NCI-H2081 treated with DMSO at 0.1 percent for 48 hours (cell line): ENCODE measurements at places on chromosomes 7 and 10.

- DNase-seq = no peak
These were observed 94.9 kb downstream of the CARD11 start for GRCh38 chr7:2948749-2949148.

DNA sequence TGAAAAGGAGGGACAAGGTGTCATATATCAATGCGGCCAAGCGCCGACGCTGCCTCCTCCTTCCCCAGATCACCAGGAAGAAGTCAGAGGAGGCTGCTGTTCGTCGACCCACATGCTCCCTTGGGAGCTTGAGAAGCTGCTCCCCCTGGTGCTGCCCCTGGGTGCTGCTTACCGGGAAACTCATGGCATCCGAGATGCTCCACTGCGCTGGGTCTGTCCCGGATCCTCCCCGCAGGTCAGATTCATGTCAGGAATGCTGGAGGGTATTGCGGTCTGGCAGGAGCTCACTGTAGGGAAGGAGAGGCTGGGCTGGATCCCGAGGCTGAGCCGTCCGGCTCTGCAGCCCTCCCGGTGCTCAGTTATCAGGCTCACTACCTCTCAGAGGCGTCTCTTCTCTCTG, 123.7 kb upstream of the FAM20C start:
- no peak for DNase-seq

GRCh38 chr10:86003201-86003621, 363.4 kb downstream of the GRID1 start:
- DNase-seq = no peak

GRCh38 chr7:11195502-11195901, 221.8 kb downstream of the PHF14 start:
- DNase-seq = no peak

DNA sequence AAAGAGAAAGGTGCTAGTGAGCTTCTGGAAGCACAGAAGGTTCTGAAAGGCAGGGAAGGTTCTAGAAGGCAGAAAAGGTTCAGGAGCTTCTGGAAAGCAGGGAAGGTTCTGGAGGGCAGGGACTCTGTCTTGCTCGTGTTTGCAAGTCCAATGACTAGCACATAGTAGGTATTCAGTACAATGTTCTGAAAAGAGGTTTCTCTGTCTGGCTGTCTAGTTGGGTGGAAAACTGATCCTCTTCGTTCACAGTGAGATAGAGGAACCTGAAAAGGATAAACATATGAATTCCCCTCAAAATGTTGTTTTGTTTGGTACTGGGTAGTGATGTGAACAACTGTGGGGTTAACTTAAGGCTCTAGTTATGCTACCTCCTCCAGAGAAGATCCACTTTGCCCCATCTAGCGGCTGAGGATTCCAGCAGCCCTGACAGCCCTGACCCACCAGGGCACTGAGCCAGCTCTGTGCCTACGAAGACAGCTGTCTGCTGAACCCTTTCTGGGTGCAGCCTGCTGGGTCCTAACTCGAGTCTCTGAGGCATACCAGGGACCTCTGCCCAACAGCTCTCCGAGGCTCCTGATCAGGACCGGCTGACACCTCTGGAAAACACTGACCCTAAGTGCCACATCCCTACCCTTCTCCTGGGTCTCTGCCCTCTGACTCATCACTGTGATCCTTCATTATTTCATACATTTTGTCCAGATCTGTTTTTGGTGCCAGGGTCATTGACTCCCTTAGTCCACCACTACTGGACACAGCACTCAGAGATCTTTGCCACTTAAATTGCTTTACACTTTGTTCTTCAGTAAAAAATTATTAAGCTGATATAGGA, 15.4 kb downstream of the PTPRN2 start:
- no peak for DNase-seq

DNA sequence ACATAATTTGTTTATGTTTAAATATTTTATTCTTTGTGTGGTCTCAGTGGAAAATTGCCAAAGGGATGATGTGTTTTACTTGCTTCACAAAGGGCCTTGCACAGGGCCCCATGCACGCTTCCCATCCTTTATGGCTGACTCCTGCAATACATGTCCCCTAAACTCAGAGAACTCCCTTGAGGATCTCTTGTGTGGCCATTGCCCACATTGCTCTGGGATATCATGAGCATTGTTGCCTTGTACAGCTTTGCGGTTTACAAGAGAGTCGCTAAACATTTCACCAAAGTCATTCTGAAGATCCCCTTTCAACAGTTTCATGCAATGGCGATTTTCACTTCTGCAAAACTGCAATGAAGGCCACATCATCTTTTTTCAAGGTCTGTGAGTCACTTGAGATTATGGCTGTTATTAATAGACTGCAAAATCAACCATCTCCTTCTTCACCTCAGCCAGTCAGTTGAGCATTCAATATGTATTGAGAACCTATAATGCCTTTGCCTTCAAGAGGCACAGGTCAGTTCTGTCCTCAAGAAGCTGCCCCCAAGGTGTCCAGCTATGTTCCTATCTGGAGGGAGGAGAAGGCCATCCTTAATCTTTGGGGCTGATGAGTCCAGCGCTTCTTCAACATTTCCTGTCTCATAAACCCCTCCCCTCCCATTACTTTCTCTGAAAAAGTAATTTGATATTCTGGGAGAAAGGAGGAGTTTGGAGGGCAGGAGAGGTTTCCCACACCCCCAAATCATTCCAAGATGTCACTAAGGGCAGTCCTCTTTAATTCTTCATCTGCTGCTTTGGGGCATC, 108.1 kb downstream of the CCDC71L start:
- no peak for DNase-seq

DNA sequence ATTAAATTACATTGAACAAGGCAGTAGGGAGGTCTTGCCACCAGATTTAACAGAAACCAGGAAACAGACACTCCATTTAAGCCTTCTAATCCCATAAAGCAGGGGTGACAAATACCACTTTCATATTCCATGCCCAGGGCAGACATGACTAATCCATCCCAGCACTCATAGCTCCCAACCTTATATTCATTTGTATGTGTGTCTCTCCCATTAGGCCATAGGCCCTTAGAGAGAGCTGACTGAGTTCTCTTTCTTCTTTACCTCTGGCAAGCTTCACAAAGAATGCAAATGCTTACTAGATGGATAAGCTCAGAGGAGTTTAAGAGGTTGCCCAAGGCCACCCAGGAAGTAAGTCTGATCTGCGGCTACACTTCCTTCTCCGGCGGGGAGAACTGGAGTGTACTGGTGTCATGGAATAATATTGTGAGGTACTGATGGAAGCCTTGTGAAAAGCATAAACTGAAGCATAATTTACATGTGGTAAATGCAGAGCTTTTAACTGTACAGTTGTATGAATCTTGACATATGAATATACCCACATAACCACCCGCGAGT, 239.7 kb upstream of the HABP2 start:
- no peak for DNase-seq

DNA sequence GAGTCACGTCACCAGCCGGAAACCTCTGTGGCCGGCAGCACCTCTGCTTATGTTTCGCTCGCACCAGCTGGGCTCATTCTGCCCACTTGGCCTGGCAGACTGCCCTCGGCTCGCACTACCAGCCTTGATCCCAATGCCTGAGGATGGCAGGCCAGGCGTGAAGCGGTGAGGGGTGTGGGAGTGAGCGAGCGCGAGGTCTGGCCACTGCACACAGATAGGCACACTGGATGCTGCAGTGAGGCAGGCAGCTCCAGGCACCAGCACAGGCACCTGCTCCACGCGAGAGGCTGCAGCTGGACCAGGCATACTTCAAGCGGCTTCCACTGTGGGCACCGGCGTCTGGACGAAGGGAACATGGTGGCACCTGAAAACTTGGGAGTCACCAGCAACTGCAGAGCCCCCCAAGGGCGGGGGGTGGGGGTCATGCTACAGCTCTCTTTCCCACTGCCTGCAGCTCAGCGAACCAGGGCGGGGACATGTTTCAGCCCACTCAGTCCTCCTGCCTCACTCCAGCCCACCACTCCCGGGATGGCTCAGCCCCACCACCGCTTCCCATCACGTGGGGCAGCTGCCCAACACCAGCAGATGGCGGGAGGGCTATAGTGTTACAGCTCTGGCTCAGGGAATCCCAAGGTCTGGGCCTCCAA, 5.4 kb upstream of the DMTF1 start:
- DNase-seq = no peak

- DNase-seq = peak; percentile 32
These were observed 10.9 kb upstream of the LGI1 start for GRCh38 chr10:93746844-93747284.

DNA sequence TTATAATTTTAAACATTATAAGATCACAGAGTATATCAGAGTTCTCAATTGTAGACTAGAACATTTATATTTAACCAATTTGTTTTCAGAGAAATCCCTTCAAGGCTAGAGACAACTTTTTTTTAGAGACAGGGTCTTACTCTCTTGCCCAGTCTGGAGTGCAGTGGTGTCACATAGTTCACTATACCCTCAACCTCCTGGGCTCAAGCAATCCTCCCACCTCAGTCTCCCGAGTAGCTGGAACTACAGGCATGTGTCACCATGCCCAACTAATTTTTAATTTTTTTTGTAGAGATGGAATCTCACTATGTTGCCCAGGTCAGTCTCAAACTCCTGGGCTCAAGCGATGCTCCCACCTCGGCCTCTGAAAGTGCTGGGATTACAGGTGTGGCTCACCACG, 15.3 kb downstream of the UCMA start:
- no peak for DNase-seq

DNA sequence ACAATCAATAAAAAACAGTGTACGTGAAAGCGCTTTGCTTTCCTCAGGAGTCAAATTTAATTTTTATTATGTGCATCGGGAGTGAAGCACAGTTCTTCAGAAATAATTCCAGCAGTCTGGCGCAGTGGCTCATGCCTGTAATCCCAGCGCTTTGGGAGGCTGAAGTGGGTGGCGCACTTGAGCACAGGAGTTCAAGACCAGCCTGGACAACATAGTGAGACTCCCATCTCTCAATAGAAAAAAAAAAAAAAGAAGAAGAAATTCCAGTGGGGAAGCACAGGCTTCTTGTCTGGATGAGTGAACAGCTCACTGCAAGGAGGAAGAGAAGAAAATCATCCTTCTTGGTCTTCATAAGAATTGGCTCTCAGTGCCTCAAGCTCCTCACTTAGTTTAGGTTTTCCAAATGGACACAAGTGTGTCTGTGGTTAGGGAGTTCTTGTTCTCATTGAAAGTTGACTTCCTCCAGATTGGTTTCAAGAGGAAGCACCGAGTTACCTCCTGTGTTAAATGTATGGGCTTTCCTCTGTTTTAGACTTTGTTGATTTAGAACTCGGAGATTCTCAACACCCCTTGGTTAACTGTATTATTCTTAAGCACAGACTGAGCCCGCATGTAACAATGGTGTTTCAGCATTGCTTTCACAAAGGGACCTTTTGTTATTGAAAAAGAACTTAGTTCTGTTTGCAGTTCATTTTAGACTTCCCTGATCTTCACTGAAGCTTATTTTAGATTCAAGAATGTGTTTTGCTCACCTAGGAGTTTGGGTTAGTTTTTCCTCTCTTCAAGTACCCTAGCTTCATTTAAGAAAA, 28.0 kb downstream of the LMTK2 start:
- DNase-seq = no peak

- DNase-seq = no peak
These were observed 1153.8 kb upstream of the C7orf33 start for GRCh38 chr7:147436718-147437117.

- DNase-seq = no peak
These were observed at the start of gene IGFBP1 for GRCh38 chr7:45888185-45888992. IGFBP1 (plus strand) TSS chr7:45888488; CDS start chr7:45888653, 165 bp downstream.

GRCh38 chr10:127358337-127358736, 161.9 kb upstream of the INSYN2A start:
- DNase-seq = no peak

- DNase-seq = no peak
These were observed 14.2 kb downstream of the EBF3 start for GRCh38 chr10:129949891-129950291.
